Right cardiac atrium (tissue), 5 donors: ENCODE measurements at places on chromosomes 6 and 20. TPM values are rescaled to one million over a fixed set of nuclear protein-coding genes. Genes with fewer than 3 reads are reported as not detected.

NHSL1 gene
- total RNA-seq: 46.5 TPM

BPIFB2 gene
- total RNA-seq: not detected

LINC00237 gene
- not detected for total RNA-seq

KATNA1 gene
- 13.3 TPM for total RNA-seq

SYNGAP1 gene
- total RNA-seq: 9.3 TPM

DEFB126 gene
- total RNA-seq: not detected

OPRM1 gene
- not detected for total RNA-seq

TP53INP2 gene
- 133 TPM for total RNA-seq

LHFPL5 gene
- not detected for total RNA-seq

ATP9A gene
- 19.4 TPM for total RNA-seq

COL9A1 gene
- total RNA-seq: 1.9 TPM

OSER1 gene
- 35.0 TPM for total RNA-seq

MRAP2 gene
- 0.57 TPM for total RNA-seq

TSPYL1 gene
- total RNA-seq: 97.1 TPM

TBXT gene
- total RNA-seq: not detected
